Naive B cell (primary cell): ENCODE measurements at places on chromosomes 7 and 10.

DNA sequence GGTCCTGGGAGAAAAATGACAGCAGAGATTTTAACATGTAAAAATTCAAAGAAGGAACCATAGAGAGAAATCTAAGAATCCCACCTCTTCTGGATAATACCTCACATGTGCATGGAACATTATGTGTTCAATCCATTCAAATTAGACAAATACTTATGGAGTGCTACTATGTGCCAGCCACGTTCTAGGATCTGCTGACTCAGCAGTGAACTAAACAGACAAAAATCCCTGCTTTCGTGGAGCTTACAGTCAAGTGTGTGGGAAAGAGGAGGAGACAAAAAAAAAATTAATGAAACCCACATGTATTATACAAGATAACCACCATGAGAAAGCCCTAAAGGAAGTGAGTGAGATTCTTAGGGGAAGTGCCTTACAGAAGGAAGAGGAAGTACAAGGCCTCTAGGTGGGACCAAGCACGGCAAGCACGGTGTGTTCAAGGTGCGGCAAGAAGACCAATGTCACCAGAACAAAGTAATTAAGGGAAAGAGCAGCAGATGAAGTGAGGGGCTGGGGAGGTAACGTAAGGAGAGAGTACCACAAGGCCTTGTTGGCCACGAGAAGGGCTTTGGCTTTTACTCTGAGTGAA lies 71.0 kb downstream of the SLC25A13 start:
- DNase-seq = no peak

DNA sequence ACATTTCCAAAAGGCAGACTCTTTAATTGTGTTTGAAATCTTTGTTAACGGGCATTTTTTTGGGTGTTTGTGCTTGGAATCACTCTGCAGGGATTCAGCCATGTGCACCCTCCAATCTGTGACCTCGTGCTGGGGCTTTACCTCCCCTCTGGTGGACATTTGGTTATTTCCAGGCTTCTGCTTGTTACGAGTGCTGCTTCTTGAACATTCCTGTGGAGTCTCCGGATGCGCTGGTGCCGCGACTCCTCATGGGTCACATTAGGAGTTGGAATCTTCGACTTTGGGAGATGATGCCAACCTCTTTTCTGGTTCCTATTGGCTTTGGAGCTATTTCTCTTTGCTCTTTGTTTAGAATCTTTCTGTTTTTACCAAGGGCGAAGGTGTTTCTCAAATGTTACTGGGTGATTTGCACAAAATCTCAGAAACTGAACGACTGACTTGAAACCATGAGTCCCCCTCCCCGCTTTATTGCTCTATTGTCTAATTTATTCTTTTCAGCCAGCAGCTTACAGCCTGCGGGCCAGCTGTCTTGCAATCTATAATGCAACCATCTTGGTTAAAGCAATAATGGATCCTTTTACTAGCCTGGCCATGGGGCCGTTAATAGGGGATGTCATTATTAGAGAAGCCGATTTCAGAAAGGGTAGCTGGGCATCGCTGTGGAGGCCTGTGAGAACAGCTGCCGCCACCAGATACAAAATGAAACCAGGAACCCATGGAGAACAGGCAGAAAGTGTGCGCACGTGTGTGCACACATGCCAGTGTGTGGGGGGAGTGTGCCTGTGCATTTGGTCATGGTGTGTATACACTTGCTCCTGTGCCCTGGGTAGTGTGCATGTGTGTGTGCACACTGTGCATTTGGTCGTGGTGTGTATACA lies 9.9 kb upstream of the DPYSL4 start:
- no peak for DNase-seq

- no peak for DNase-seq
These were observed 733.6 kb downstream of the TNS3 start for GRCh38 chr7:46848311-46848710.

GRCh38 chr7:24705461-24705954 lies 51.8 kb downstream of the GSDME start:
- no peak for DNase-seq

- DNase-seq = no peak
These were observed 126.4 kb upstream of the GHITM start for GRCh38 chr10:84012831-84013458.

- no peak for DNase-seq
These were observed 345.6 kb downstream of the MDFIC start for GRCh38 chr7:115267503-115267902.

DNA sequence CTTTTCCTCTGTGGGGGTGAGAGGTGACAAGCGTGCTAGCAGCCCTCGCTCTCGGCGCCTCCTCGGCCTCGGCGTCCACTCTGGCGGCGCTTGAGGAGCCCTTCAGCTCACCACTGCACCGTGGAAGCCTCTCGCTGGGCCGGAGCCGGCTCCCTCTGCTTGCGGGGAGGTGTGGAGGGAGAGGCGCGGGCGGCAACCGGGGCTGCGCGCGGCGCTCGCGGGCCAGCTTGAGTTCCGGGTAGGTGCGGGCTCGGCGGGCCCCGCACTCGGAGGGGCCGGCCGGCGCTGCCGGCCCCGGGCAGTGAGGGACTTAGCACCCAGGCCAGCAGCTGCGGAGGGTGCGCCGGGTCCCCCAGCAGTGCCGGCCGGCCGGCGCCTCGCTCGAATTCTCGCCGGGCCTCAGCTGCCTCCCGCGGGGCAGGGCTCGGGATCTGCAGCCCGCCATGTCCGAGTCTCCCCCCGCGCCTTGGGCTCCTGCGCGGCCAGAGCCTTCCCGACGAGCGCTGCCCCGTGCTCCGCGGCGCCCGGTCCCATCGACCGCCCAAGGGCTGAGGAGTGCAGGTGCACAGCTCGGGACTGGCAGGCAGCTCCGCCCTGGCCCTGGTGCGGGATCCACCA lies 352.8 kb upstream of the PODXL start:
- no peak for DNase-seq

GRCh38 chr10:3312403-3312940 lies 139.9 kb upstream of the PITRM1 start:
- no peak for DNase-seq

- DNase-seq = no peak
These were observed 180.8 kb upstream of the CACNA2D1 start for GRCh38 chr7:82624337-82624736.

DNA sequence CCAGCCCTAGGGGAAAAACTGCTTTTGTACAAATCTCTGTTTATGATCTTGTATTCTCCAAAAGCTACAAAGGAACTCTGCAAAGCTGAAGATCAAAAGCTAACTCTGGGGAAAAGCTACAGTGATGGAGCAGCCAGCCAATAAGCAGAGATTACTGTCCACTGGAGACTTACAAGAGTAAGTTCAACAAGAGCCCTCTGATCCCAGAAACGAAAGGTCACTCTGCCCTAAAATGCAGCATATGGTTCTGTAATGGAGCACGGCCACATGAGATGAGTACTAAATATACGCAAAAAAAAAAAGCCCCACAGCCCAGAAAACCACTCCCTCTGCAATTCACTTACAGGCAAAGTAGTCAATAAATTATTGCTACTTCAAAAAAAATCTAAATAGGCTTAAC lies 60.1 kb downstream of the ERCC6 start:
- no peak for DNase-seq

DNA sequence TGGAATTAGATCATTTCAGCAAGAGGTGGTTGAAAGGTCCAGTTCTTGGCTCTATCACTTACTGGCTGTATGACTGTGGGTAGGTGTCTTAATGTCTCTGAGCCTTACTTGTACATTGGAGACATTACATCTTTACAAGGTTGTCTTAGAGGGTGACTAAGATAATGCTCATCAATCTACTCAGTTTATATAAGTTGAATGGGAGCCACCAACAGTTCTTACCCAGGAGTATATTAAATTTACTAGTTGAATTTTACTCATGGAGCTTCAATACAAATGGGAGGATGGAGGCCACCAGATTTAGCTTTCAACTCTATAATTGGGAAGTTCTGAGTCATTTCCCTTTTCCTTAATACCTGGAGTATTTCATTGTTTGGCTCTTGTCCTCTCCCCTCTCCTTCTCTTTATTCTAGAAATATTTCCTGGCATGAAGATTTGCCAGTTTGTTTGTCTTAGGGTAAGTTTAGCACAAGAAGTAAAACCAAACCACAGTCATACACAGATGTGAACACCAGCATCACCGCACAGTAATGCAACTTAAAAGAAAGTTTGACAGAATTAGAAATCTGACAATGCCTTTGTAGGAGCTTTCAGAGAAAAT lies 222.8 kb downstream of the LRMDA start:
- DNase-seq = no peak

GRCh38 chr7:1302936-1303335 lies 70.3 kb downstream of the UNCX start:
- no peak for DNase-seq

DNA sequence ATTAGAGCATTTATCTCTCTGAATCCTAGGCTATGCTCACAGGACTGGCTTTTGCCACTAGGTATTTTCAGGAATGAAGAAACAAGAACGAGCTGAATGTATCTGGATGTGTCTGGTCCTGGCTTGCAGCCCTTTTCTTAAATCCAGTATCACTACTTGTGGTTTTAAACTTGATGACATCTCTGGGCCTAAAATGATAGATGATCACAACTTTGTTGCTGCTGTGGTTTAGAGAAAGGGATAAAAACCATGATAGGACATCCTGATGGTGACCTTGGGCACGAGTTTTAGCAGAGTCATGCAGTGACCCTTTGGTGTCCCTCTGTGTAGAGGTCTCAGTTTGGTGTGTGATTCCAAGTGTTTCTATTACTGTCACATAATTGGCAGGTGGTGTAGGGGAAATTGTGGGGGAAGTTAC lies 31.7 kb upstream of the SEMA3C start:
- DNase-seq = no peak

- DNase-seq = no peak
These were observed 22.8 kb upstream of the AGMO start for GRCh38 chr7:15584575-15584974.

DNA sequence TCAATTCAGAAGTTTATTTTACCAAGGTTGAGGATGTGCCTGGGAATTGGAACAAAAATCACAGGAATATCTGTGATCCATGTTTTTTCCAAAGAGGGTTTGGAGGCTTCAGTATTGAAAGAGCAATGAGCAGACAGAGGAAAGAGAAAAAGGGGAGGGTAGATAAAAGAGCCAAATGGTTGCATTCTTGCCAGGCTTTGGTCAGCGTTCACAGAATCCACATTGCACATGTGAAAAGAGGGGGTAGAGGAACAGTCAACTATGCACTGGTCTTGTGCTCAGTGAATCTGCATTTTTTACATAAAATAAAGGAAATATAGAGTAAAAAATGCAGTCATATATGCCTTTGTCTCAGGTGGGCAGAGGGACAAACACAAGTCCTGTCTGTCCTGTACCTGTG lies 20.6 kb upstream of the ERCC6 start:
- DNase-seq = no peak

- DNase-seq = no peak
These were observed 61.3 kb downstream of the UNCX start for GRCh38 chr7:1293950-1294411.

GRCh38 chr7:44262031-44262430 lies 61.3 kb downstream of the YKT6 start:
- DNase-seq = no peak

DNA sequence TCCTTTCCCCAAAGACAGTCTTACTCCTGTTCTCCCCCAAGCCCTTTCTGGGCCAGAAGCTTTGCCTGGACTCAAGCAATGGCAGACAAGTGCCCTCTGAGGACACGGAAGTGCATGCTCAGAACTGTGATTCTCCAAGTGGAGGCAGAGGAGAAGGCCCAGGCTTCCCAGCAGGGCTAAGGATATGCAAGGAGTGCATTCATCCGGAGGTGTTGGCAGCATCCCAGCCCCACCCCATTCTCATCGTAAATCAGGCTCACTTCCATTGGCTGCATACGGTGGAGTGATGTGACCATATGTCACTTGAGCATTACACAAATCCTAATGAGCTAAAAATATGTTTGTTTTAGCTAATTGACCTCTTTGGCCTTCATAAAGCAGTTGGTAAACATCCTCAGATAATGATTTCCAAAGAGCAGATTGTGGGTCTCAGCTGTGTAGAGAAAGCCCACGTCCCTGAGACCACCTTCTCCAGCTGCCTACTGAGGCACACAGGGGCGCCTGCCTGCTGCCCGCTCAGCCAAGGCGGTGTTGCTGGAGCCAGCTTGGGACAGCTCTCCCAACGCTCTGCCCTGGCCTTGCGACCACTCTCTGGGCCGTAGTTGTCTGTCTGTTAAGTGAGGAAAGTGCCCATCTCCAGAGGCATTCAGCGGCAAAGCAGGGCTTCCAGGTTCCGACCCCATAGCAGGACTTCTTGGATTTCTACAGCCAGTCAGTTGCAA lies 1.4 kb upstream of the RBP3 start:
- no peak for DNase-seq

- DNase-seq = no peak
These were observed 593.6 kb downstream of the DNAJB6 start for GRCh38 chr7:157930441-157930840.

- DNase-seq = no peak
These were observed 30.9 kb downstream of the CDK1 start for GRCh38 chr10:60809157-60809556.

DNA sequence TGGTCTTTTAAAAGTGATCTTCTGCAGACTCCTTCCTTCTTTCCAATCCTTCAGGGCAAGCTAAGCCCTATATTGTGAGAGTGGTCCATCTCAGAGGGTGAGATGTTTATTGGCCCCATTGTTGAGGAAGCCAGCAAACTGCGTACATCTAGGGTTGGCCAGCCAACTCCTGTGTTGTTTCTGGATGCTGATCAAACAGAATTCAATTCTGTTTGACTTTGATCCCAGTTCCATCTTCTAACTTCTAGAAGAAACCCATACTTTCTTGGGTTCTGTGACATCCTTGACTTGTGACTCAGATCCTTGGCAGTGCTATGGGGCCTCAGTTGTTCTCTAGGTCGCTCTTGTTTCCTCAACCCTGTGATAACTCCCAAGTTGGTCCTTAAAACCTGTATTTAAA lies 116.2 kb downstream of the LSMEM1 start:
- DNase-seq = no peak

GRCh38 chr7:73667344-73668102 lies at the start of gene VPS37D:
Gene VPS37D (plus strand): TSS chr7:73667831. CDS start chr7:73667959, 128 bp downstream.
- DNase-seq = peak; percentile 91

DNA sequence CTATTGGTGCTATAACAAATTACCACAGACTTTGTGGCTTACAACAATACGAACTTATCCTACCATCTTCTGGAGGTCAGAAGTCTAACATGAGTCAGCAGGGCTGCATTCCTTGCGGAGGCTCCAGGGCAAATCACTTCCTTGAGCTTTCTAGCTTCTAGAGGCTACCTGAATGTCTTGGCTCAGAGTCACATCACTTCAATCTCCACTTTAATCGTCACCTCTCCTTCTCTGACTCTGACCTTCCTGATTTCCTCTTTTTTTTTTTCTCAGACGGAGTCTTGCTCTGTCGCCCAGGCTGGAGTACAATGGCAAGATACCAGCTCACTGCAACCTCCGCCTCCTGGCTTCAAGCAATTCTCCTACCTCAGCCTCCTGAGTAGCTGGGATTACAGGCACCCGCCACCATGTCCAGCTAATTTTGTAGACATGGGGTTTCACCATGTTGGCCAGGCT lies 44.6 kb upstream of the ANAPC16 start:
- DNase-seq = no peak

GRCh38 chr10:94416896-94417295 lies 14.6 kb downstream of the TBC1D12 start:
- no peak for DNase-seq

DNA sequence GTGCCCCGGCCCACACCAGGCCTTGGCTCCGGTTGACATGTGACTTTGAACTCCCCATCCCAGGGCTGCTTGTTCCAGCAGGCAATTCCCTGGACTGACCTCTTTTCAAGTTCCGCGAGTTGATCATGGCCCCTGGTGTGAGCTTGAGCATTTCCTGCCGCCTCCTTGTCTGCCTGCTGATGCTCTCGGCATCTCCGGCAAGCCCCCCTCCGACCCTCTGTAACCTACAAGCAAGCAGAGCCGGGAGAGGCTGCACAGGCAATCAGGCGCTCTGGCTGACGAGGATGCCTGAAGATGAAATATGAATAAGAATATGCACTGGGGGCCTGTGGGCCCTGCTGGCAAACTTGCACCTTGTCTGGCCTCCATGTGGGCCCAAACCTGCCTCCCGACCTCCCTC lies 304.9 kb upstream of the MKI67 start:
- DNase-seq = no peak
